Psoas muscle (tissue), 8 donors: ENCODE measurements at places on chromosomes 7 and 10. TPM values are rescaled to one million over a fixed set of nuclear protein-coding genes. Genes with fewer than 3 reads are reported as not detected.

The NRCAM gene
- total RNA-seq: 1.1 TPM

DNA sequence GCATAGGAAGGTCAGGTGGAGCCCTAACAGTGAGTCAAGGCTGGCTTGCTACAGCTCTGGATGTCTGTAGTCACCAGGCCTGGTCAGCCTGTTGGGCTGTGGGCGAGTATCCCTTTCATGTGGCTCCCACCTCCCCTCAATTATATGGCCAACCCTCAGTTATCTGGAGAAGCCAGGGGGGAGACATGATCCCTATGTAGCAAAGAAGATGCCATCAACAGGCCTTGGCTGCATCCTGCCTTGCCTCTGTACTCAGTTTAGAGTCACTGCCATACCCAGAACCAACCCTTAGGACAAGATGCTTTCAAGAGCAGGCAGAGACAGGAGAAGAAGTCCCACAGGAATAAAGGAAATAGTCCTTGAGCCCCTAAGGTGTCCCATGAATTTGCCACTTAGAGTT is 763.9 kb downstream of the GRID1 start:
- H3K4me3 ChIP-seq: no peak overlapping the region
- H3K36me3 ChIP-seq: no peaks in the 10 kb centered on the region
- no peaks in the 10 kb centered on the region for H3K4me1 ChIP-seq
- DNase-seq: no peak

GRCh38 chr7:76509931-76510877 is at the start of gene UPK3B:
Gene UPK3B (plus strand): TSS chr7:76510552. CDS start chr7:76510653, 101 bp downstream.
- no peak within 1 kb of the TSS for H3K27ac ChIP-seq
- H3K4me3 ChIP-seq: no peak within 1 kb of the TSS
- H3K27me3 ChIP-seq: no peaks in the 10 kb centered on the region

DNA sequence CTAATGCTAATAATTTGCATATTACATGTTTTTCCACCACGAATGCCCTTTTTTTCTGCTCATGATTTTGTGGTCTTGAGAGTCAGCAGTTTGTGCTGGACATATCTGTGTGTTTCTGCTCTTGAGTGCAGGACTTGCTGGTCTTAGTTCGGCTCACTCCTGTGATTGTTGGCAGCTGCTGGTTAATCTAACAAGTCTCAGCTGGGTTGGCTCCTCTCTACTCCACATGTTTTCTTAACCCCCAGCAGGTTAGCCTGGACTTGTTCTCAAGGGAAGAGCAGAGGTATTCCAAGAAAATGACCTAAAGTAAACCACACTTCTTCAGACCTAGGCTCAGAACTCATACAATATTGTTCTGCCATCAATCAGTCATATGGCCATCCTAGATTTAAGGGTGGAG is 1238.9 kb downstream of the XPNPEP1 start:
- H3K4me3 ChIP-seq: no peak overlapping the region
- DNase-seq: no peak
- no peak overlapping the region for H3K27ac ChIP-seq
- H3K4me1 ChIP-seq: no peaks in the 10 kb centered on the region
- no peaks in the 10 kb centered on the region for H3K27me3 ChIP-seq

DNA sequence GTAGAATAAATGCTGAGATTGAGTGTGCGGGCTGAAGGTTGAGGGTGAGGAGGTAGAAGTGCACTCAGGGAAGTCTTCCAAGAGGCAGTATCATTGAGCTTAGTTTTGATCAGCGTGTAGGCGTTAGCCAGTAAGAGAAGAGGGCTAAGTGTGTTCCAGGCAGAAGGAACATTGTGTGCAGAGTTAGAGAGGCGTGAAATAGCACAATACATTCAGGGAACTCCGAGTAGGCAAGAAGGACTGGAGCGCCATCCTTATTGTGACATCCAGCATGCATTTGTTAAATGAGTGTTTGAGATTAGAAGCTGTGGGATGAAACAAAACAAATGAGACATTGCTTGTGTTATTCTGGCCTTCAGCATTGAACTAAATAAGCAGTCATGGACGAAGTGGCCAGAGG is 140.9 kb upstream of the MKLN1 start:
- DNase-seq: no peak
- H3K27ac ChIP-seq: peak overlapping the region; percentile 86
- peaks cover 41% of the 10 kb centered on the region for H3K4me1 ChIP-seq
- H3K27me3 ChIP-seq: no peaks in the 10 kb centered on the region

GRCh38 chr7:130139193-130139960 is 65.8 kb downstream of the TMEM209 start:
- H3K4me1 ChIP-seq: no peaks in the 10 kb centered on the region
- H3K27ac ChIP-seq: no peak overlapping the region
- H3K27me3 ChIP-seq: no peaks in the 10 kb centered on the region
- H3K36me3 ChIP-seq: no peaks in the 10 kb centered on the region
- DNase-seq: no peak
- H3K4me3 ChIP-seq: no peak overlapping the region

DNA sequence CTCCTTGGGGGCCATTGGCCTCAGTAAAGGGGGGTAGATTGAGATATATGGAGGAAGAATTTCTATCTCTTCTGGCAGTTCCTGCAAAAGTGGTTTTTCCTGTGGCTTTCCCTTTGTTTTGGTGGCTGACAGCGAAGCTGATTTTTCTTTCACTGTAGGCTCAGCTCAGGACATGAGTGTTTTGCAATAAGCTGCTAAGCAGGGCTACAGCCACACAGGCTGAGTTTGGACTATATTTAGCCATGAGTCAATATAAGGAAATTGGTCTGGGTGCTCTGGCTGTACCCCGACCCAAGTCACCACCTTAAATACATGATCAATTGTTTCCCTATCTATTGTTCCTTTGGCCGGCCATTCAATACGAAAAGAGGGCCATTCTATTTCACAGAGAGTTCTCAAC is 212.7 kb upstream of the KCND2 start:
- H3K4me1 ChIP-seq: no peaks in the 10 kb centered on the region
- DNase-seq: no peak
- H3K4me3 ChIP-seq: no peak overlapping the region

GRCh38 chr7:24821045-24821753 is 63.9 kb upstream of the GSDME start:
- peaks cover 13% of the 10 kb centered on the region for H3K4me1 ChIP-seq
- peak; percentile 44 for DNase-seq
- H3K27me3 ChIP-seq: no peaks in the 10 kb centered on the region
- no peak overlapping the region for H3K27ac ChIP-seq

GRCh38 chr10:53952698-53953630 is 848.1 kb downstream of the PCDH15 start:
- H3K4me1 ChIP-seq: no peaks in the 10 kb centered on the region
- no peak overlapping the region for H3K27ac ChIP-seq
- no peak overlapping the region for H3K4me3 ChIP-seq
- DNase-seq: no peak
- H3K36me3 ChIP-seq: no peaks in the 10 kb centered on the region
